ENCODE measurements at places on chromosomes 12 and 14. TPM values are rescaled to one million over a fixed set of nuclear protein-coding genes. Genes with fewer than 3 reads are reported as not detected.

LALBA gene
- not detected for polyA plus RNA-seq

POTEG gene
- 0.09 TPM for polyA plus RNA-seq

RASSF9 gene
- 5.0 TPM for polyA plus RNA-seq

C12orf57 gene
- polyA plus RNA-seq: 220 TPM

PAPOLA gene
- 122 TPM for polyA plus RNA-seq

NINJ2 gene
- 6.0 TPM for polyA plus RNA-seq

SERPINA3 gene
- polyA plus RNA-seq: 0.84 TPM

OR6C2 gene
- polyA plus RNA-seq: not detected

SCN8A gene
- polyA plus RNA-seq: 19.3 TPM

DIO2 gene
- polyA plus RNA-seq: 2.2 TPM

FZD10 gene
- 9.2 TPM for polyA plus RNA-seq

LACRT gene
- polyA plus RNA-seq: not detected

ERC1 gene
- polyA plus RNA-seq: 51.4 TPM

KCNA5 gene
- 5.8 TPM for polyA plus RNA-seq

REP15 gene
- 1.1 TPM for polyA plus RNA-seq

RARG gene
- polyA plus RNA-seq: 10.8 TPM

ABCB9 gene
- polyA plus RNA-seq: 16.4 TPM

KERA gene
- not detected for polyA plus RNA-seq

HAL gene
- polyA plus RNA-seq: 0.29 TPM

NXPH4 gene
- 31.9 TPM for polyA plus RNA-seq

EXOC5 gene
- 58.1 TPM for polyA plus RNA-seq

TTC9 gene
- 34.4 TPM for polyA plus RNA-seq

SRP54 gene
- polyA plus RNA-seq: 57.6 TPM

ARHGEF40 gene
- 83.1 TPM for polyA plus RNA-seq

GLIPR1L1 gene
- 1.1 TPM for polyA plus RNA-seq

MYF6 gene
- 2.2 TPM for polyA plus RNA-seq

USP44 gene
- 2.7 TPM for polyA plus RNA-seq

RNF212B gene
- not detected for polyA plus RNA-seq

Measured in spinal cord (tissue), 10 donors.